CD4-positive, alpha-beta T cell treated with Interleukin-6 at 100 ng/mL for 8 hours (primary cell): ENCODE measurements at places on chromosomes 2 and 18.

- DNase-seq = no peak
Measured at GRCh38 chr18:62720048-62720447, 4.7 kb downstream of the PHLPP1 start.

DNA sequence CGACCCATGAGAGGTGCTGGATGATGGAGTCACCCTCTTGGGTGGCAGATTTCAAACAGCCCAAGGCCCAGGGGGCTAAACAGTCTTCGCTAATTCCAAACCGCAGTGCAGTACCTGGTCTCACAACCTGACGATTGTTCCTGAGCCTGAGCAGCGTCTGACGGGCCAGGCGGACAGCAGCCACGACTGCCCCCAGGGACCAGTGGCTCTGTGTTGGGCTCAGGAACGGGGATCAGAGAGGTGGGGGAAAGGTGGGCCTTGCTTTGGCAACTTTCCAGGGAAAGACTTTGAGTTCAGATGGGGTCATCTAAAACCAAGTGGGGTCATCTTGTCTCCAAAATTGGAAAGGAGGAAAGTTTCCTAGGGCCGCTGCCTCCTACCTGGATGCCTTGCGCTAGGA lies 492 bp downstream of the COLEC11 start:
- DNase-seq = no peak

DNA sequence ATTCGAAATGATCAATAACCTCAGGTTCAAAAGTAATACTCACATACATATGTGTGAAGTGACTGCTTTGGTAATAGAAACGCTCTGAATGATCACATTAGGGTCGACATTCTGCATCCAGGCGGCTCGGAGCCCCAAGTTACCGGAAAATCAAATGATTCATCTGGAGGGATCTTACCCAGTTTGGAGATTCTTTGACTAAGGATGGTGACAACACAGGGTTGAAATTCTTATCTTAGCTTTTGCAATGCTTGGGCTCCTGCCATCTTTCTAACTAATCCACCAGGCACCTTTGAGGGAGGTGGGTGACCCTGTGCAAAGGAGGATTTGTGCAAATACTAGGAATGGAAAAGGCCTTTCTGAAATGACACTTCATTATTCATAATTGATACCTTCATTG lies 10.8 kb downstream of the GBX2 start:
- no peak for DNase-seq

DNA sequence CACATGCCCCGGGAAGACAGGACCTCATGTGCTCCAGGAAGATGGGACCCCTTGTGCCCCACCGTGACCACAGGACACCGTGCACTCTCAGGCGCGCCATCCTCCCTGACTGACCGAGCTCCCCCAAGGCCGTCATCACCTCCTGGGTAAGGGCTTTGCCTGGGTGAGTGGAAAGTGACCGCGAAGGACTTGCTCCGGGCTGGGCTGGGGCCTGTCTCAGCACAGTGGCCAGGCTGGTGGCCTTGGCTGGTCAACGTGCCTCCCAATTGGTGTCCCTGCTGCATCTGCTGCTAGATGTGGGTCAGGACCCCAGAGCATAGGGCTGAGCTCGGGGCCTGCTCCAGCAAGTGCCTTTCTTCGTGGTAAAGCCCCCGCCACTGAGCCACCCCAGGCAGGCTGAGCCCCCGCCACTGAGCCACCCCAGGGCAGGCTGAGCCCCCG lies 69.7 kb upstream of the CTDP1 start:
- no peak for DNase-seq

DNA sequence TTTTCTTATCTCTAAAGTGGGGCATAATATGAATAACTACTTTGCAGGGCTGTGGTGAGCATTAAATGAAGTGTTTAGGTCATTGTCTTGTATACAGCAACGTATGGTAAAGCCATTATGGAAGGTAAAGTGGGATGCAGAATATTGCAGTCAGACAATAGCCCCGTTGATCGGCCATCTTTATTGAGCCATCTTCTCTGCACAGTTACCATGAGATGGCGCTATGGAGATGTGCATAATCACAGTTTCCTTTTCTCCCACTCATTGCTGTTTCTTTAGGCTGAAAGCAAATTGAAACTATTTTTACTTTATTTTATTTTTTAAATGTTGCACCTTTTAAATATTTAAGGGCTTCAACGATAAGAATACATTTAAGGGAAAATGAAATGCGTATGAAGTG lies 108.9 kb downstream of the THSD7B start:
- DNase-seq = no peak

DNA sequence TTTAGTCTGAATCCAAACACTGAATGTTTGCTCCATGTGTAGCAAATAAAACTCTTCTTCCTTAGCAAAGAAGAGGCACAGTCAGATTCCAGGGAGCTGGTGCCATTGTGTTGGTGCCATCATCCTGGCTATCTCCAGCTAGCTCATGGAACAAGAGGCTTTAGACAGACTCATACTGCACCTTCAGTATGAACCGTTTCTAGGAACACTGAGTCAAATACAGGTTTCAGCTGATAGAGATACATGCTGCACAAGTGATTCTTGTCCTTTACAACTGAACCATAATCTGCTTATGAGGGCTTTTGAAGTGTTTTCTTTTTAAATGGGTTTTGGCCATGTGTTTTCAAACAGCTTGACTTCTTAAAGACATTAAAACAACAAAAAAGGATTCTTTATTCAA lies 57.9 kb downstream of the DYNC1I2 start:
- no peak for DNase-seq

DNA sequence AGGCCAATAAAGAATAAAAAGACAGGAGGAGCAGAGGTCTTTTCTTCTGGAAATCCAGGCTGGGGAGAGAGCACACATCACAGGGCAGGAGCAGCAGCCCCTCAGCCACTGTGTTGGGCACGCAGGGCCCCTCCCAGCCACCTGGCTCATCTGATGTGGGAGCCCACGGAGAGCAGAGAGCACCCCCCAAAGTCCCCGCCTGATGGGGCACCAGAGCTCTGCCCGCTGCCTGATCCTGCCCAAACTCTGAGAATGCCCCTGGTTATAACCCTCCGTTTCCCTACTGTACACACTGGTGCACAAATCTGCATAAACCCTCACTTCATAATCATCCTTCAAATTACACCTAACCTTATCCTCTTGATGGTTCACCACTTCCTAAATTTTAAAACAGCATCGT lies 111.3 kb downstream of the HDAC4 start:
- DNase-seq = no peak

GRCh38 chr2:14567561-14567960 lies 65.0 kb upstream of the LRATD1 start:
- DNase-seq = no peak

- DNase-seq = no peak
Measured at GRCh38 chr2:183014005-183014404, 24.3 kb downstream of the NCKAP1 start.

DNA sequence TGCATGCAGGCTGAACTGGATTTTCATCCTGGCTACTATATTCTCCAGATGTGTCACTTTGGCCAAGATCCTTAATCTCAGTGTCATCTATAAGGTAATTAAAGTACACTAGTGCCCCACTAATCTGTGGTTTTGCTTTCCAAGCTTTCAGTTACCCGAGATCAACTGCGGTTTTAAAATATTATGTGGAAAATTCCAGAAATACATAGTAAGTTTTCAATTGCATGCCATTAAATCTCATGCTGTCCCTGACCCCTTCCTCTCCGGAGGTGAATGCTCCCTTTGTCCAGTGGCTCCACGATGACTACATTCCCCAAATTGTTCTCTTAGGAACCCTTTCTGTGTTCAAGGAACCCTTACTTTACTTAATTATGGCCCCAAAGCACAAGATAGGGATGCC lies 5.3 kb upstream of the TYMS start:
- DNase-seq = no peak

GRCh38 chr2:179936141-179936540 lies 71.0 kb downstream of the CWC22 start:
- DNase-seq = no peak

GRCh38 chr2:30566631-30567030 lies 119.6 kb downstream of the LCLAT1 start:
- no peak for DNase-seq

- DNase-seq = peak; percentile 48
Measured at GRCh38 chr2:7672027-7672684, 754.9 kb downstream of the RNF144A start.

DNA sequence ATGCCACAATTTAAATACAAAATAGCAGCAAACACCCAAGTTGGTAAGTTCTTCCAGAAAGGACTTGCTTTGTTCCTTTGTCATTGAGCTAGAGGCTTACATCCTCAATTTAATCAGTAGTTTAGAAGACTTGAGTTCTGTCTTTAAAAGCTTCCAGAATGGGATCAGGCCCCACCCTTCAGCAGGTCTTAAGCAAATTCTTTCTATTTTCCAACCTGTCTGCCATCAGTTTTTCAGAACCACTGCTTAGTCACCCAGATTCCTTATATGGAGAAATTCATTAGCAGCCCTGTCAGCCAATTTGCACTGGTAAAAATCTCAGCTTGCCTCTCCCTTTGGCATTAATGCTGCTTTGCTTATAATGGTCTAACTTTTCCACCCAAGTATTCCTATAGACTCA lies 263.6 kb upstream of the HNMT start:
- DNase-seq = no peak

- no peak for DNase-seq
Measured at GRCh38 chr2:195092341-195092740, 564.7 kb upstream of the SLC39A10 start.

DNA sequence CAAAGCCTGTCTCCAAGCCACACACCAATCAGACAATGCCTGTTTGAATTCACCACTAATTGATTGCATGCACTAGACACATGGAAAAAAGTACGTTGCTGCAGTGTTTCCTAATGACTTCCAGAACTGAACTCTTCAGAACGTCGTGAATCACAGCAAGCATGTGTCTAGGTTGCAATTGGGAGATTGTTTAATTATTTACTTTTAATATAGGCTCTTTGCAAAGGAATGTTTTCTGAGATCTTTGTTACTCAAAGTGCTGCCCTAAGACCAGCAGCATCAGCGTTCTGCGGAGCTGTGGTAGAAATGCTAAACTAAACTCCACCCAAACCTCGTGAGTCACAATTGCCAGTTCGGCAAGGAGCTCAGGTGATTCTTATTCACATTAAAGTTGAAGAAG lies 52.7 kb upstream of the CCDC68 start:
- no peak for DNase-seq

DNA sequence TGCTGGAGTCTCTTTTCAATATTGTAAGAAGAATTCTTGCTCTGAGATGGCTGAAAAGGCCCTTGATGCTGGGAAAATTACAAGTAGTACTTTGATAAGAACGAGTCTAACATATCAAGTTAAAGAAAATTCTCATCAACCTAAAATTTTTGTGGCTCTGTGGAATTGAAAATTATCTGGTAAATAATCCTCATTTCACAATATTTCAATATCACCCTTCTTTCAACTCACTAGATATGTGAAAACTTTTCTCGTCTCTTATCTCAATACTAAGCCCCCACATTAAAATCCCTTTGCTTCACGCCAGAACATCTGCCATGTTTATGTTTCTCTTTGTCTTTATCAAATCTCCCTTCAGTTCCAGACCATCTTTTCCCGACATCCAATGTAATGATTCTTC lies 448.8 kb downstream of the ZNF516 start:
- DNase-seq = no peak

- DNase-seq = no peak
Measured at GRCh38 chr2:70471129-70471528, 82.5 kb downstream of the TGFA start.

GRCh38 chr18:57984490-57985115 lies 59.4 kb upstream of the NEDD4L start:
- no peak for DNase-seq

DNA sequence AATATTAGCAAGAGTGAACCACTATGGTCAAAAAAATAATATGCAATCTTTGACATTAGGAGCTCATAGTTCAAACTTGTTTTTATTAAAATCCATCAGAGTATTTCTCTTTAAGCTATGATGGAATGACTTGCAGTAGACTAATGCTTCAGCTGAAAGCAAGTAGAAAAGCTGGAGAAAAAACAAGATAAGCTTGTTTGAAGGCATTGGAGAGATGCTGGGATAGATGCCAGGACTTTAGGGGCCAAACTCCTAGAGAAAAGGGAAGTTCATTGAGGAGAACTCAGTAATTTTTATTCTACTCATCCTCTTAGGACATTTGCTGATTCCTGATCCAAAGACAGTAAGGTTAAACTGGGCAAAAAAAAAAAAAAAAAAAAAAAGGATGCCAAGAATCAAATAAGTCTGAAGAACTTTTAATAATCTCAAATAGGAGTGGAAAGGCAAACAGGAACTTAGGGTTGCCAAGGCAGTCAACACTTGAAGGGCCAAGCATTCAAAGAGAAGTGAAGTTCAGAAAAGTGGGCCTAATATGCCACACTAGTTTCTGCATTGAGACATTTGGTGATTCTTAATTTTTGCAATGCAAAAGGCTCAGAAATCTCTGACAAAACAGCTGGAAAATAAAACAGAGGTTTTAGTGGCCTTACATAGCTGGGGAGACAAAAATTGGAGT lies 19.7 kb upstream of the AFF3 start:
- DNase-seq = no peak

GRCh38 chr2:230866756-230867523 lies 2.2 kb downstream of the ITM2C start:
- peak; percentile 73 for DNase-seq

GRCh38 chr18:47036298-47036874 lies 965 bp upstream of the ELOA2 start:
- DNase-seq = no peak

DNA sequence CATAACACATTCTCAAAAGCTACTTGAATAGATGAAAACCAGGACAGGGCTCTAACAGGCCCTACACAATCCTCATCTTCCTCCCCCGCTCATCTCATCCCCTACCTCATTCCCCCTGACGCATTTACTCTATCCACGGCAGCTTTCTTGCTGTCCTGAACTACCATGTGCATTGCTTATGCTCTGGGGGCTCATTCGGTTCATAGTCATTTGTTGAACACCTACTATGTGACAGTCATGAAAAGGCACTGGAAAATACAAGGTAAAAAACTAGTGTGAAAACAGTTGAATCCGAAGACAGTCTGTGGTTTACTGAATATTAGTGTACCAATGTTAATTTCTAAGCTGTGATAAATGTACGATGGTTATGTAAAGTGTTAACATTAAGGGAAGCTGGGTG lies 797 bp downstream of the EIPR1 start:
- DNase-seq = no peak

DNA sequence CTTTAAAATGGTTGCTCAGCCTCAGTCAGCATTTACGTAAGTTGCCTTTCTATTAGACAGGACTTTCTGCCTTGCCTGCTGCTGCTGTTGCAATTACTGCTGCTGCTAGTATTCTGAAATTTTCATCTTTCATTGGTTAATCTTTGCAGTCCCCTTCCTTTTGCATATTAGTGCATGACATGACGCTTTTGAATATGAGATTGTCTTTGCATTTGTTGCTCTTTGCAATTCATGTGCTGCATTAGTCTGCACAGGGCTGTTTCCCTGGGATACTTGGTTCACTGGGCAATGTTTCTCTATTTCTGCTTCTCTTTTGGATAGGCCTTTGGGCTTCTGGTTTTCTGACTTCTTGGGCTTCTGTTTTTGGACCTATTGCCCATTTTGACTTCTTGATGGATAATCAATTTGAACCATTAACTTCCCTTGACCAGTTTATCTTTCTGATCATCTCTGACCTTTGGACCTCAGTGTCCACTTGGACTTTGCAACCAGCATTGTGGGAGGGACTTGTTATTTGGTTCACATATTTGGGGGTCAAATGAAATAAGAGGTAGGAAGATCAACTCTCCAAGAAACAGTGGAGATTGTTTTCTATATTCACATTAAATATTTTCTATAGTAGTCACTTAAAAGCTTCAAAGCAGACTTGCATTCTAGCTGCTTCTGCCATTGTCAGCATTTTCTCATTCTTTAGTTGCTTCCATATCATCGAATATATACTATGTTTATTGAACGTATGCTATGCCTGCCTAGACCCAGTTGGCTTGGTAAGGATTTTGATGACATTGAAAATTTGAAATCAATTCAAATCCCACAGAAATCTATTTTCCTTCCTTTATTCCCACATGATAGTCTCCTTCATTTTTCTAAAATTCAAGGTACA lies 12.5 kb upstream of the BUB1 start:
- DNase-seq = no peak
